ENCODE measurements at places on chromosomes 4 and X. TPM values are rescaled to one million over a fixed set of nuclear protein-coding genes. Genes with fewer than 3 reads are reported as not detected.
A peak's percentile ranks its signal among the peaks of the same experiment; 100 is the strongest.

The TMEM156 gene
- total RNA-seq = not detected

DNA sequence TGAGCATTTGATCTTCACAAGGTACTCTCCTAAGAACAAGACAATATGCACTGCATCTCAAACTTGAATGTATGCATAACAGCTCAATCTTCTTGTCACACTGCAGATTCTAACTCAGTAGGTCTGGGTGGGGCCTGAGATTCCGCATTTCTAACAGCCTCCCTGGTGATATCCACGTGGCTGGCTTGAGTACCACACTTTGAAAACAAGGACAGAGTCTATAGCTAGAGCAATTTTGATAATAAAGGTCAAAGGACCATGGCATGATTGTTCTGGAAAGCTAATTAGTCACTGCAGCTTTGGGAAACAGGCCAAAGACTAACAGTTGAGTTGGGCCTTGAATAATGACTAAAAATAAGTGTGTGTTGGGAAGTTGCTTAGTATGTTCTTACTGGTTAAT, 213.3 kb downstream of the GBA3 start:
- no peak for DNase-seq

The POF1B gene
- total RNA-seq = not detected

DNA sequence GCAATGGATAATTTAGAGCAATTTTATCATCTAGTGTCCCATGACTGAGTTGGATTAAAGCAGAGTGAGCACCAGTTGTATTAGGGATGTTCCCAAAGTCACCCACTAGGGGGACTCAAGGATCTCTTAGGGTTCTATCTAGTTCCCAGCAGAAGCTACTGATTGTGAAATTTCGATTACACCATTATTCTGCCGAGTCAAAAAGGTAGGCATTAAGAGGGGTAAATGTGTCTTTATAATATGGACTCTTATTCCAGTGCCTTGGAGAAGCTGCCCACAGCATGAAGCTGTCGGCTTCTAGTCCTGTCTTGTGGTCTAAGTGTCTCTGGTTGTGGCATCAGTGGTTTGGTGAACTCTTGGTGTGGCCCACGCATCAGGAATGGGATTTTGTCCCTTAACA, 53.3 kb downstream of the RGS12 start:
- peak; percentile 85 for DNase-seq

The MCF2 gene
- total RNA-seq = not detected

The GLOD5 gene
- not detected for total RNA-seq

The SRPX gene
- 75.7 TPM for total RNA-seq

GRCh38 chrX:102995316-102995715, 58.2 kb downstream of the RAB40AL start:
- peak; percentile 78 for DNase-seq

DNA sequence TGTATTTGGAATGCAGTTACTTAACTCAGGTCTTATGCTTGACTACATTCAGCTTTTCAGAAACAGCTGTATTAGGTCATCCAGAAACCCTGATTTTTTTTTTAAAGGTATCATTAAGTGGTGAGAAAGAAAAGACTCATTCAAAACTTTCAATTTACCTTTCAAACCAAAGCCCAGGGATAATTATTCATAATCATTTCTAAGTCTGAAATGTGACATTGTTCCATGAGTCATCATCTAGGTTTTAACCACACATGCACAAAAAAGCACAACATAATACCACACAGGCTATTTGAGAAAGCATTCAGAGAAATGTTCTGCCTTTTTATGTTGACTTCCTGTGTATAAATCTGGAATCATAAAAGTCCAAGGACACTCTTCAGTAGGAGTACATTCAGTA, 288.2 kb downstream of the IL1RAPL2 start:
- no peak for DNase-seq

DNA sequence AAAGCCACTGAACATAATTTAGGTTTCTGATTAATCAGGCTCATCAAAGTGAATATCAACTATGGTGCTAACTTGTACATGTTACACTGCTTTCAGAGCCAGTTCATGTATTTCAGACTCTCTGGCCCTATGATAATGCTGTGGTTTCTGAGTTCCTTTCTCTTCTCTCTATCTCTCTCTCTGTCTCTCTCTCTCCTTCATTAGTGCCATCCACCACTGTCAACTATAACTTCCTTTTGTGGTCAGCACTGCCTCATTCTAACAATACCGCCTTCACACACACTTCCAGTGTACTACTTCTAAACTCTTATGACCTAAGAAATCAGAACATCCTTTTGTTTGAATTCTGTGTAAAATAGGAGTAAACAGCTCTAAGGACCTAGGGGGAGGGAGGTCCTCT, 907.1 kb downstream of the RPA4 start:
- DNase-seq = no peak

The RHOXF2B gene
- total RNA-seq = not detected

- DNase-seq = no peak
These were observed 60.7 kb upstream of the NXF3 start for GRCh38 chrX:103153661-103154060.

DNA sequence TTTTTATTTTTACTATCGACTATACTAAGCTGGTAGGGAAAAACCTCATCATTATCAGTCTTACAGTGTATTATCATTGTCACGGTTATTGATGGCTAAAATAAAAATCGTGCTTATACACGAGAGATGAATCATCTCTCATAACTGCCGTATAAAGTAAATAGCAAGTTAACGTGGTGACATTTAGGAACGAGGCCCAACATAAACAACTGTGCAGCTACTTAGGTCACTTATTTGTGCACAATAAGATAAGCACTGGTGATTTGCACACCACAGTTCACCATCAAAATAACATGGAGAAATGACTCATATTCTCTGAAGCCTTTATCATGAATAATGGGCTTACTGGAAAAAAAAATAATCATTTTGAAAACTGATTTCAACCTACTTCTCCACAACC, 482.0 kb upstream of the TENM3 start:
- DNase-seq = no peak

DNA sequence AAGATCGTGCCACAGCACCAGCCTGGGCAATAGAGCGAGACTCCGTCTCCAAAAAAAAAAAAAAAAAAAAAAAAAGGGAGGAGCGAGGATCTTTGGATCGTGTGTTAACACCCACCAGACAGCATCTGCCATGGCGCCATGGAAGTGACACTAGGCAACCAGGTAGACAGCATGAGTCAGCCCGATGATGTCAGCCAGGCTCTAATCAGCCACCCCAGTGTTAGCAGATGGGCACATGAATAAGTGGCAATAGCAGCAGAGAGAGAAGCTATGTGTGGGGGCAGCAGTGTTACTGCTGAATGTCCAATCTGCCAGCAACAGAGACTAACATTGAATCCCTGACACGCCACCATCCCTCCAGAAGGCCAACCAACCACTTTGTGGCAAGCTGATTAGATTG, 6.6 kb downstream of the SYN1 start:
- DNase-seq = no peak

- DNase-seq = peak; percentile 45
These were observed 100.3 kb downstream of the EMCN start for GRCh38 chr4:100417565-100417964.

- DNase-seq = no peak
These were observed 207.3 kb upstream of the VEGFC start for GRCh38 chr4:176999935-177000543.

The NPY2R gene
- total RNA-seq = not detected

DNA sequence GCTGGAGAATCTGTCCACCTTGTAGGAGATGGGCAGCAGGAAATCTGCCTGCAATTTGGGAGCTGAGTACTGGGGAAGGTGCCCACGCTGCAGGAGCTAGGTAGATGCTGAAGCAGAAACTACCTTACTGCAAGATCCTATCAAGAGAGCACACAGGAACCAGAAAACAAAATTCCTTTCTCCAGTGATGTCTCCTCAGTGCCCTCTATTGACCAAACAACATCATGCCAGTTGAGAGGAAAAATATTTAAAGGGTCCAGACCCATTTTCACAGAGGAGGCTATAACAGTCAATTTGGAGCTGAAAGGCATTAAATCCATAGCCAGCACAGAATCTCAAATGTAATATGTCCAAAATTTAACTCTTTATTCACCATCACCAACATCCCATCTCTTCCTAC, 406.8 kb downstream of the SLITRK2 start:
- DNase-seq = no peak

DNA sequence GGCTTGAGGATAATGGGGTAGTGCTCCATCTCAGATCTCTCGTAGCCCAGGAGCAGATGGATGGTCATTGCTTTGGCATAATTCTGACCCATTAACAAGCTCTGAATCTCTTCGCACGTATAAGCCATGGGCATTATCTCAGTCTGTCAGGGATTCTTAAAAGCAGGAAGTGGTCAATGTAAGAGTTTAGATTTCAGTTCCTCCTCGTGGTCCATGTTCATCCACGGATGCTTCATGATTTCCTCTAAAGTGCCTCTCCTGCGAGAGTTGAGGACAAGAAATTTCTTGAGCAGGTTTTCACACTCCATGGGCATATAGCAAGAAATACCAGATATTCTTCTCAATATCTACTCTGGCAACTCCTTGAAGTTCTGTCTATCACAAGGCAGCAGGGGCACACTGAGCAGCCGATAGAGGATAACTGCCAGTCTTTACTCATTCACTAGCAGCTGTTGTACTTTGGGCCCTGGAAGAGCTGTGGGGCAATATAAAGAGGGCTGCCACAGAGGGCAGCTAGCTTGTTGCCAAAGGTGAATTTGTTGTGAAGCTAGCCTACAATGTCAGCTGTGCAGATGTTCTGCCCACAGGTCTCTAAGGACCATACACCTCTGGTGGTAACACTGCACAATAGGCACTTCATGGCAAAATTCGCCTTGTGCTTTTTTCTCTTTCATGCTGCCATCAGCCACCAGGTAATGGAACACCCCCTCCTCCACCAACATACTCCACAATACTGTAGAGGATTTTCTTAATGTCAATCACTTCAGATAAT, 52.0 kb upstream of the WDR17 start:
- no peak for DNase-seq

DNA sequence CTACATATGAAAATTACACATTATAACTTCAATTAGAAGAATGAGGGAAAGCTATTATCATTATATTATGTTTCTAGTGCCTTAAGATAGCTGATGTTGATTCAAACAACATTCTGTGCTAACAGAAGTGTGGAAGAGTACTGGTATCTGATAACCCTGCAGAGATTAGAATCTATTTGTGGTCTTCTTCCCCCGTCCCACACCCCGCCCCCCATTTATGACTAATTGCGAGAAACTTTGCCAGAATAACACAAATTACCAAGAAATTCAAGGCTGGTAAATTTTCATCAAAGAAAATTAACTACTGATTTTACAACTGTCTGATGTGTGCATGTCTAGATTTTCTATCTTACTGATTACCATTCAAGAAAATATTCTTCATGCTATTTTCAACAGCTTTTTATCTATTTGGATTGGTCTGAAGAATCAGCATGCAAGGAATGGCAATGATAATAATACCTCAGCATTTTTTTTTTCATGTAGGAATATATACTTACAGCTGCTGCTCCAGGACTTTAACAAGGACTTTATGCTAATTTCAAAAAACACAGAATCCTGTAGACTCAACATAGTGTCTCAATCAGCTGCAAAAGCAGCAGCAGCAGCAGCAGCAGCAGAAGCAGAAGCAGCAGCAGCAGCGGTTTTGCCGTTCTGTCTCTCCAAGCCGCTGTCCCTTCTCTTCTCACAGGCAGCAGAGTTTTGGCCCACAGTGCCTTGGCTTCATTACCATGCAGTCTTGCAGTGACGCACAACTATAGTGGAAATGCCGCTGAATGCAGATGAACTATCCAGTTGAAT, 126.7 kb downstream of the FRYL start:
- peak; percentile 73 for DNase-seq

DNA sequence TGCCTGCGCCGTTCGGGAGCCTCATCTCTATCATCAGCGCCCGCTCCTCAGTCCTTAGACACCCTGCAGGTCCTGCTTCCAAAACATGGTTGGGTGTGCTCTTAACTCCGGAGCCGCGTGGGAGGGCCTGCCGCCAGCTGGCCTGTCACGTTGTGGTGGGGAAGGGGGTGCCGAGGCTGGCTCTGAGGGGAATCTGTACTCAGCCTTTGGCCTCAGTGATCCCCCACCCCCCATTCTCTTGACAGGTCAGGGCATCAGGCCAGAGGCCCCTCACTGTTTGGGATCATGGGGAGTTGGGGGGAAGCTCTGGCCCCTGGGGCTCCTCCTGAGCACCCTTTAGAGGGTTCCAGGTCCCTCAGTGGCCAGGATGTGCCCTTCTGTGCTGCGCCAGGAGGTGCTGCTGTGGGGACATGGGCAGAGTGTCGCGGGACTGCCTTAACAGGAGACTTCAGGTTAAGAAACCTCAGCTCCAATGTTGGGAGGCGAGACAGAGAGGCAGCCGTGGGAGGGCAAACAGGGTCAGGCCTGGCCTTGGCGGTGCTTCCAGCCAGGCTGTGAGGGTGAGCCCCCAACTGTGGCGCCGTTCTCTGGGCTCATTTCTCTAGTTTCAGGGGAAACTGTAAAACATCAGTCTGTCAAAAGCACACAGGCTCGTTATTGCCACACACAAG, 33.5 kb downstream of the TRMT44 start:
- peak; percentile 8 for DNase-seq

GRCh38 chrX:48636301-48636700, 39.0 kb downstream of the WDR13 start:
- no peak for DNase-seq

The FGF13 gene
- 4.6 TPM for total RNA-seq

- no peak for DNase-seq
These were observed 60.8 kb downstream of the AWAT2 start for GRCh38 chrX:69988955-69989394.

The BCAP31 gene
- 180 TPM for total RNA-seq

DNA sequence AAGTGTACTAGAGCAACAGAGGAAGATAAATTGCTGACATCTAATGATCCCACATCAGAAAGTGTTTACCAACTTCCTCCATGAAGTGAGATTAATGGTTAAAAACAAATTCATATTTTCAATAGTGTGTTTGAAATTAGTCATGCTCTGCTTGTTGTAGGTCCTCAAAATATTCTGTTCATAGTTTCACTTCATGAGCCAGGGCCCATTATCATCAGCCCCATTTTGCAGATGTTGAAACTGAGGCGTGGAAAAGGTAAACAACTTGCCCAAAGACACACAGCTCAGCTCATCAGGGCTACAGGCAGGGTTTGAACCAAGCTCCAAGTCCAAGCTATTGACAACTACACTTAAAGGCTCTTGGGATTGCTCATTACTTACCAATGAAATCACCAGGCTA, 103.5 kb upstream of the PPARGC1A start:
- DNase-seq = no peak

DNA sequence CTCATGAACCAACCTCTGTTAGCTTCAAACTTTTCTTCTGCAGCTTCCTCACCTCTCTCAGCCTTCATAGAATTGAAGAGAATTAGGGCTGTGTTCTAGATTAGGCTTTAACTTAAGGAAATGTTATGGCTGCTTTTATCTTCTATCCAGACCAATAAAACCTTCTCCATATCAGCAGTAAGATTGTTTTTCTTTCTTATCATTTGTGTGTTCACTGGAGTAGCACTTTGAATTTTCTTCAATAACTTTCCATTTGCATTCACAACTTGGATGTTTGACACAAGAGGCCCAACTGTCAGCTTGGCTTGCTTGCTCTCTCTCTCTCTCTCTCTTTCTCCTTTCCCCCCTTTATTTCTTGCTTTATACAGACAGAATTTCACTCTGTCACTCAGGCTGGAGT, 22.8 kb upstream of the SOWAHB start:
- DNase-seq = no peak

DNA sequence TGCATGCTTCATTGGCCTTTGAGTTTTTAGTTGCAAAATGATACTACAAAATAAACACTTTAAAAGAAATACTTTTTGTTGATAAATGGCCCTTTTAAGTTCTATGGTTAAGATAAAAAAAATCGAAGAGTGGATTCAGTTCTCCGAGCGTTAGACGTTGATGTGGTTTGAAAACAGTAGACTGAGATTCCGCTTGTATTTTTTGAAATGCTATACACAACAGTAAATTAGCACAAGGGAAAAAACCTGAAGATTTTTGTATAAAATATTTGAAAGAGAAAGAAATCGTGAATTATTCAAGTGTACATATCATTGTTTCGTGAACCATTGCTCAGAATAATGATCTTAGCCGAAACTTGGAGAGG, 1.4 kb downstream of the BMP2K start:
- DNase-seq = no peak

Data from GM23248 (cell line).